ENCODE measurements at places on chromosomes 4 and X.

GRCh38 chr4:71009890-71010588, 16.6 kb downstream of the DCK start:
- DNase-seq, result peak; percentile 72

DNA sequence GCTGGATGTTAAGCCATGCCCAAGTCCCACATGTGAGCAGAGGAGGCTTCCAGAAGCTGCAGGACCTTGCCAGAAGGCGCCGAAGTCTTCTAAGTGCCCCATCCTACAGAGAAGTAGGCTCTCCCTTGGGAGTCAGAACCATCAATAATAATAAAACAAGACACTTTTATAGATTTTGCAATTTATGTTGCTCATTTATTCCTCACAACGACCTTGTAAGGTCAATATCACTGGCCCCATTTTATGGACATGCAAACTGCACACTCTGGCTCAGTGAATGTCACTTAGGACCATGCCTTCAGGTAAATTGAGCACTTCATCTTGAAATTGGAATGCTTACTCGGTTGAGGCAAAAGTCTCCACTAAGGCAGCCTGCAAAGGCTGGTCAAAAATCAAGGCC, 170.4 kb downstream of the BCOR start:
- DNase-seq, result no peak

GRCh38 chr4:162852642-162853041, 314.0 kb downstream of the NAF1 start:
- no peak for DNase-seq

GRCh38 chr4:54423066-54423465, 194.0 kb downstream of the PDGFRA start:
- peak; percentile 10 for DNase-seq

GRCh38 chr4:8504279-8505007, 63.9 kb downstream of the TRMT44 start:
- DNase-seq, result no peak

DNA sequence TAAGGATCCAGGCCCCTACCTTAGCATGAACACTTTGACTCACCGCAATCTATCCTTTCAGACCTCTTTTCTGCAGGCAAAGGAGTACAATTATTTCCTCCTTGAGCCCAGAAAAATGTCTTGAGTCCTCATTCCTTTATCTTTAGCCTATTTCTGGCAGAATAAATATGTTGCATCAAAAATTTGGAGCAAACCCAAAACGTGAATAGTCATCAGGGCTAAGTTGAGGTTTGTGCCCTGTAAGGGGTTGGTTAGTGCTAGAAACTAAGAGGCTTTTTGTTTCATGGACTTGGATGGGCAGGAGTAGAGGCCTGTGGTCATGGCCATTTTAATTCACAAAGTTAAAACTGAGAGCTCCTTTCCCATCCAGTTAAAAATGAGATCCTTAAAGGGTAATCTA, 460.3 kb downstream of the GBA3 start:
- DNase-seq, result no peak

GRCh38 chr4:155837203-155837796, 28.8 kb downstream of the ASIC5 start:
- no peak for DNase-seq

DNA sequence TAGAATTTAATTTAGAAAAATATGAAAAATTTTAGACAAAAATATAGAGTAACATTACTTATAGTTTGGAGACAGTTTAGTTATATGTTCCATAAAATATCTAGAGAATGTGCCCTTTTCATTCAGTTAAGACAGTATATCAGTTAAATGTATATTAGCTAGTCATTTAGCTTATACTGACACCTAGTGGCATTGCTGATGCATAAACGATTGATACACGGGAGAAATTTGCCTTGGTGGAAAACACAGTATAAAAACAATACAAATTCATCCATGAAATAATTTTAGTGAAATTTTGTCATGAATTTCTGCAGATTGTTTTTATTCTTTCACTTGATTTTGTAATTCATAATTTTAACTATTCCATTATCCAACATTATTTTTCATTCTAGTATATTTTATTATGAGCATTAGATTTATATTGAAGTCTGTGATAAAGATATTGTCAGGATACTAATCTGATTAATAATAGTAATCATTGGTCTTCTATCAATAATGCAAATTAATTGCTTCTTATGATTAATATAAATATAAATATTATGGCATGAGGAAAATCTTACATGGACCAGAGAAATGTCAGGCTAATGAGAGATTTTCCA, 219.0 kb downstream of the TLL1 start:
- peak; percentile 54 for DNase-seq

DNA sequence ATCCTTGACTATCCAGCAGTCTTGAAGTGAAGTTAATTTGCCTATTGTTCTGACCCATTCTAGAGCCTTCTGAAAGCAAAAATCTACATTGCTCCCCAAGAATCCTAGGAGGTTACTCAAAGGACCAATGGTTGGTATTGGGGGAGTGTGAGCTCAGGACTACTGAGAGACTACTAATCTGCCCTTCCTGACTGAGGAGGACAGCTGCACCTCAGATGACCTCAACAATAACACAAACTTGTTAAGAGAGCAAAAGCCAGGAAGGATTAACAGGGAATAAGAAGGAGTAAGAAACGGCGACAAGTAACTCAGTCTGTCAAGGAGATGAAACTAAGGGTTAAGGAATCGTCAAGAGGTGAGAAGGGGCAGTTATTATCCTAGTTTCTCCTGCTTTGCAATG, 43.4 kb downstream of the IDS start:
- DNase-seq, result no peak

DNA sequence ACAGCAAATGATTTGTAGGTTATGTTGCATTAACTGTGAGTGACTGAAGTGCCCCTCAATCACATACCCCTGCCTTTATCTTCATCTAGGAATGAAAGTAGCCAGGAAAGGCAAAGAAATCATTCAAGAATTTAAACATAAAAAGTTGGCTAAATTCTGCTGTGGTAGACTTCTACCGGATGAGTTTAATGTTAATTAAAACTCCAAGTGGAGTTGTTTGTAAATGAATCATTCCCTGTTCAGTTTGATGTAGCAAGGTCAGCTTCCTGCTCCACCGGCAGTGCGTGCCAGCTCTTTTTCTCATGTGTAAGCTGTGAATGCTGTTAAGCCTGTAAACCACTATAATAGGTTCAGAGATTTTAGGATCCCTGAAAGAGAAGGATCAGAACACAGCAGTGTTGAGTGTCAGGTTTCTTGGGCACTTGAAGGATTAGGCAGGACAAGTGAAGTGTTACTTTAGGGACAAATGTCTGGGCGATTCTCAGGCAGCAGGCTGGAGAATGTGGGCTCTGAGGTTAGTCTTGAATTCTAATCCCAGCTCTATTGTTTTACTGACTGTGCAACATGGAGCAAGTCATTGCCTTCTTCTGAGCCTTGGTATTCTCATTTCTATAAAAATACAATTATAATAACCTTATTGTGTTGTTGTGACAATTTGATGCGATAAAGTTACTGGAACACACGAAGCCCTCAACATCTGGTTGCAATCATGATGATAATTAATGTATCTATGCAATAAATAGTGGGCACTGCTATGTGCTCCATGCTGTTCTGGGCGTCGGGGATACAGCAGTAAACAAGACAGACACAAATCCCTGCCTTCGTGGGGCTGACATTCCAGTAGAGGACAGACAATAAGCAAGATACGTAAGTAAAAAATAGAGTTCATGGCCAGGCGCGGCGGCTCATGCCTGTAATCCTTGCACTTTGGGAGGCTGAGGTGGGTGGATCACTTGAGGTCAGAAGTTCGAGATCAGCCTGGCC, 112.0 kb downstream of the SHROOM3 start:
- DNase-seq, result peak; percentile 91

DNA sequence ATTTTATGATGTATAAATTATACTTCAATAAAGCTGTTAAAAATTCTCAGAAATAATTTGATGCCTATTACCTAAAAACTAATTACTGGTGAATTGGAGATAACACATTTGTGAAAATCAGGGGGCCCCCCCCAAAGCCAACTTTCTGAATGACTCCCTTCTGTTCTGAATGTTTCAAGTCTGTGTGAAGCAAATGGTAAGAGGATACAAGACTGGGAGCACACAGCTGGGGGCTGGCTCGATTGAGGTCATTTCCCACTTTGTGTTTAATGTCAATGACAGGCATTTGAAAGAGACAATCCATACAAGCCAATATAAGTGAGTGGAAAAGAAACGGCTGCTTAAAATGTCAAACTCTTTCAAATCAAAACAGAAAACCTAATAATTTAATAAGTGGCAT, 155.8 kb downstream of the SH2D1A start:
- no peak for DNase-seq

DNA sequence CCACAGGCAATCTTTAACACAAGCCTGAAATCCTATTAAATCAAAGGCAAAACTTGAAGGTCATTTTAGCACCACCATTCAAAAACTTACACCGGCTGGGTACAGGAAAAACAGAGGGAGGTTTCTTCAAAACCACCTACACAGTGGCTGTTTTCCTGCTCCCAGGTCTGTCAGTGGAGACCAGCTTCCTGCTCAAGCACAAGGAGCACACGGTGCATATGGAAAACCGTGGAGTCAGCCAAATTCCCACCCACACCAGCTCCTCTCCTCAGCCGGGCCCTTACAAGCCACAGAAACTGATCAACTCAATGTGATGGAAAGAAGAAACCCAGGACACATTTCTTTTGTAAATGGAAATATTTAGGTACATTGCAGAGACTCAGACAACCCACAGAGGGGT, 14.3 kb upstream of the FAM241A start:
- DNase-seq, result no peak
